Small intestine (tissue), 16 donors: ENCODE measurements at places on chromosomes 6 and 20. TPM values are rescaled to one million over a fixed set of nuclear protein-coding genes. Genes with fewer than 3 reads are reported as not detected.
A peak's percentile ranks its signal among the peaks of the same experiment; 100 is the strongest.

- DNase-seq, result peak; percentile 87
These were observed 236.8 kb downstream of the LY86 start for GRCh38 chr6:6825193-6825784.

DNA sequence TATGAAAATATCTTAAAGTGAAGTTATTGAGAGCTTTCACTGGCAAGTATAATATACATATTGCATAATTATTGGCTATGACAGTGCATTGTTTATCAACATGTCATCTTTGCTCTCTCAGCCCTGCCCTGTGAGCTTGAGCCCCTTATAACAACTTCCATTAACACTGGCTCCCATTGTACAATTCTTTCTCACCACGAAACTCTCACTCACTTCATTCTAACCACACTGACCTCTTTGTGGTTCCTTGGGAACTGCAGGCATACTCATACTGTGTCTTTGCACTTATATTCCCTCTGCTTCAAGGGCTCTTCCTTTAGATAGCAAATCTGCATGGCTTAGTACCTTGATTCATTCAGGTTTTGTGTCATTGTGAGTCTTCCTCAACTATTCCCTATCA, 411.8 kb downstream of the CDKAL1 start:
- DNase-seq, result no peak

GRCh38 chr6:11785415-11785773, 6.8 kb upstream of the ADTRP start:
- DNase-seq, result no peak

DNA sequence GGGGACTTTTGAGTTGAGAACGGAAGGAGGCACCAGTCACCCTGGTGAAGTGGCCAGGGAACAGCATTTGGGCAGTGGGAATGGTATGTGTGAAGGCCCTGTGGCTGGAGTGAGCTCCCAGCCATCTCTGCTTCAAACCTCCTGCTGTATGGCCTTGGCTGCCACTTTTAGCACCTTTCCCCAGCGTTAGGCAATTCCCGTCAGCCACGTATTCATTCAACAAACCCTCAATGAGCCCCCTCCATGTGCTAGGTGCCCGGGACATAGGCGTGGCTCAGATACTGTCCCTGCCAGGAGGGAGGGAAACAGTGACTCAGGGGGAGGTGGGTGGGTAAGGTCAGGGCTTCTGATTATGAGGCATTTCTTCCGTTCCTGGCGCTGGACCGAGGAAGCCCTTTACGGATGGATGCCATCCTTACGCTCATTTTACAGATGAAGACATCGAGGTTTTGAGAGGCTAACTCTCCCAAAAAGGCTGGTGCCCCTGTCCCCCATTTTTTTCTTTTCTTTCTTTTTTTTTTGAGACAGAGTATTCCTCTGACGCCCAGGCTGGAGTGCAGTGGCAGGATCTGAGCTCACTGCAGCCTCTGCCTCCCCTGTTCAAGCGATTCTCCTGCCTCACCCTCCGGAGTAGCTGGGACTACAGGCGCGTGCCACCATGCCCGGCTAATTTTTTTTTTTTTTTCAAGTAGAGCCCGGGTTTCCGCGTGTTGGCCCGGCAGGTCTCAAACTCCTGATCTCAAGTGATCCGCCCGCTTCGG, 37.5 kb downstream of the SRC start:
- peak; percentile 45 for DNase-seq

Gene ADGRF4
- polyA plus RNA-seq, result not detected

Gene MTHFD1L
- polyA plus RNA-seq, result 1.6 TPM
